ENCODE measurements at places on chromosomes 13 and 19.

GRCh38 chr19:7953060-7953459 lies 9.6 kb upstream of the TIMM44 start:
- DNase-seq: no peak

GRCh38 chr13:64684685-64685431 lies 2545.3 kb downstream of the PCDH9 start:
- no peak for DNase-seq

DNA sequence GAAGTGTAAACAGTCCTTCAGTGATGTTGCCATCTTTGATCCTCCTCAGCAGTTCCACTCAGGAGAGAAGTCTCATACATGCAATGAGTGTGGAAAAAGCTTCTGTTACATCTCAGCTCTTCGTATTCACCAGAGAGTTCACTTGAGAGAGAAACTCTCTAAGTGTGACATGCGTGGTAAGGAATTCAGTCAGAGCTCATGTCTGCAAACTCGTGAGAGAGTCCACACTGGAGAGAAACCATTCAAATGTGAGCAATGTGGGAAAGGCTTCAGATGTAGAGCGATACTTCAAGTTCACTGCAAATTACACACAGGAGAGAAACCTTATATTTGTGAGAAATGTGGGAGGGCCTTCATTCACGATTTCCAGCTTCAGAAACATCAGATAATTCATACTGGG lies 7.7 kb downstream of the ZNF230 start:
- no peak for DNase-seq

- no peak for DNase-seq
Measured at GRCh38 chr13:27569405-27569804, 50.9 kb downstream of the LNX2 start.

DNA sequence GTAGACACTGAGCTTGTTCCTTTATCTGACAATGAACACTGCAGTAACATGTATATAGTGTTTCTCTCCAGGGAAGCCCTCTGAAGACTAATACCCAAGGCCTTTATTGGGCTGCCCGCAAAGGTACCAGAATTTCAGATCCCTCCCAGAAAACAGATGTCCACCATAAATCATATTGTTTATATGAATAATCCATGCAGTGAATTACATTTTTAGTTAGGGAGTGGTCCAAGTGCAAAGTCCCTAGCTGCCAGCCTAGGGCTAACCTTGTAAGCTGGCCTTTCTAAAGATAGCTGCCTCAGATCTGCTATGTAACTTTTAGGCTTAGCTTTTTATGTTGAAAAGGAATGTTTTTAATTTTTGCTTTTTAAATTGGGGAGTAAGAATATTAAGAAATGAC lies 44.7 kb downstream of the TDRD3 start:
- no peak for DNase-seq

DNA sequence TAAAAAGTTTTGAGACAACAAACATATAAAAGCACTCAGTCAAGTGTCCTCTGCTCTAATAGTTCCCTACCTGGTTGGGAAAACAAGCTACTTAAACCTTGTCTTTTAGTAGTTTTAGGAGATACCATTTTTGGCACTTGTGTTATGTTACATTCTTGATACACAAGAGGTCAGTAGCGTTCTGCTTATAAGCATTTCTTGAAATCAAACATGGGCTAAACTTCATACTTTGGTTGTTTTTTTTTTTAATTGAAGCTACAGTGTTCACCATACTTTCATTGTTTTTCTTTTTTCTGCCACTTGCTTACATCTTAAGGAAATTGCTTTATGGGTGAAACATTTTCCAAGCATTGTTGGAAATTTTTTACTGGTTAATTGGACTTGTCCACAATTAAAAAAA lies 12.9 kb downstream of the NHLRC3 start:
- no peak for DNase-seq

DNA sequence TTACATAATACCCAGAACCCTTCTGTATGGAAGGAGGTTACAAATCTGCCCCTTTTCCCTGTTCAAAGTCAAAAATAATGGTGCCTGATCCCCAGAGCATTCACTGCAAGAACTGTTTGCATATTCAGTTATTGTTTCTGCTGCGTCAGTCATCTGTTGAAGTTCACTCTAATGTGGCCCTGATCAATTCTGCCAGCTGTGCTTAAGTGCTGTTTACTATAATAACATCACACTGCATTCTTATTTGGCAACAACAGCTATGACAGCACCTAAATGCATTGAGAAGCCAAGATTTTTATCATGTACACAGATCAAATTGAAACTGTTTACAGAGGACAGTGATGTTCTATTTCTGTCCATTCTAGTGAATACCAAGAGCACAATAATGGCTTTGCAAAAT lies 115.9 kb downstream of the DACH1 start:
- DNase-seq: no peak

- no peak for DNase-seq
Measured at GRCh38 chr13:111904701-111905608, 162.0 kb upstream of the SOX1 start.

GRCh38 chr19:50722201-50723013 lies 757 bp upstream of the CLEC11A start:
- no peak for DNase-seq

DNA sequence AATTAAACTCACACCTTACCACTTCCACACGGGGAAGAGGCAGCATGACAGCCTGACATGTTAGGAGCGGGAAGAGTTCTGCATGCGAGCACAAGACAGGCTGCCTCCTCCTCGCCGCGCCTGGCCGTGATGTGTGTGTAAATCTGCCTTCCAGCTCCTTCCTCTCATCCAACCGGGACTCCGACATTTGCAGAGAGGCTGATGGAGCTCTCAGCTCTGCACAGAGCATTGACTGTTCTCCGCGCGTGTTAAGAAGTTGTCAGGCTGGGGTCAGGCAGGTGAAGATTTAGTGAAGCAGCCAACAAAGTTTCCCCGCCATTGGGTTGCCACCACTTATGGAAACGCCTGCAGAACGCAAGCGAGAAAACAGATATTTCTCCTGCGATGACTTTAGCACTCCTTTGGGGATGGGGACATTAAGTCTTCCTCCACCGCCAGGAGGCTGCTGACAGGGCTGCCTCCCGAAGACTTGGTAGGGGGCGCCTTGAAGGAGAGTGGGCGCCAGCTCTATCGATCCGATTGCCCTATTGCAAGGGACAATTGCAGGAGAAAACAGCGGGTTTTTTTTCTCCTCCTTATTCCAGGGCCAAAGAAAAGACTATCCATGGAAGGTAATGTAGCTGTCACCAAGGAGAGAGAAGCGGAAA lies 213.9 kb upstream of the TSHZ3 start:
- no peak for DNase-seq

GRCh38 chr13:33251131-33251661 lies 34.4 kb downstream of the STARD13 start:
- DNase-seq: no peak

- DNase-seq: no peak
Measured at GRCh38 chr19:49061445-49061844, 3.2 kb downstream of the NTF4 start.

DNA sequence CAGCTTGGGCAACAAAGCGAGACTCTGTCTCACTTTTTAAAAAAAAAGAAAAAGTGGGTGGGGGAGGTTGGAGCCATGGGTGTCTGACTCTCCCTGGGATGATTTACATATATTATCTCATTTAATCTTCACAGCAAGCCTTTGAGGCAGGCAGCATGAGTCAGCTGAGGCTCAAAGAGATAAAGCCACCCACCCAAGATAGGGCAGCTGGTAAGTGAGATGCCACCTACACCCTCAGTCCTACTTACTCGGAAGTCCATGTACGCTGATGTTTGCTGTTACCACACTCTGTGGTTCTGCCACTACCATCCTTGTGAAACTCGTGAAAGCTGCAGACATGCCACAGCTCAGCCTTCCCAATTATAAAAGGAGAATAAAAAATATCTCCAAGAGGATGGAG lies 142.0 kb upstream of the TSHZ3 start:
- no peak for DNase-seq

- DNase-seq: no peak
Measured at GRCh38 chr13:51801631-51802099, 2.3 kb downstream of the DHRS12 start.

Data from T-helper 17 cell (primary cell).